ENCODE measurements at places on chromosomes 2 and 18.

- DNase-seq, result no peak
These were observed 111.4 kb downstream of the SPP2 start for GRCh38 chr2:234161932-234162331.

GRCh38 chr18:44988821-44989587 lies 308.3 kb downstream of the SETBP1 start:
- DNase-seq, result no peak

- no peak for DNase-seq
These were observed 103.1 kb downstream of the ZNF532 start for GRCh38 chr18:58967751-58968254.

- DNase-seq, result no peak
These were observed 10.4 kb downstream of the CHMP3 start for GRCh38 chr2:86552889-86553288.

- no peak for DNase-seq
These were observed 708.4 kb downstream of the RNF144A start for GRCh38 chr2:7625392-7626138.

DNA sequence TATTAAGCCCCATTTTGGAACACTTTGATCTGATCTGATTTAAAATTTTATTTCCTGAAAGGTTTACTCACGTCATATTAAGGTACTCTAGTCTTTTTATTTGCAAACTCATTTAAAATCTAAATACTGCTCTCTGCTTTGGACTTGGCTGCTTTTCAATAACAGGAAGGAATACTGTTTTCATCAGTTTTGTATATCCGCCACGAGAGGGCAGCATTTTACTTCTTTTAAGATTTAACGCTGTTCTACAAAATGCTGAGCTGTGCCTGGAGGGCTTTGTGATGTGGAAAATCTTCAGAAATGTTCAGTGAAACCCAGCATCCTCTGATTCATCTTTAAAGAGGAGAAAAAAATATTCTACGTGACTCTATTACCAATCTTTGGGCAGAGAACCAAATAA lies 37.5 kb upstream of the SLC38A11 start:
- peak; percentile 88 for DNase-seq

DNA sequence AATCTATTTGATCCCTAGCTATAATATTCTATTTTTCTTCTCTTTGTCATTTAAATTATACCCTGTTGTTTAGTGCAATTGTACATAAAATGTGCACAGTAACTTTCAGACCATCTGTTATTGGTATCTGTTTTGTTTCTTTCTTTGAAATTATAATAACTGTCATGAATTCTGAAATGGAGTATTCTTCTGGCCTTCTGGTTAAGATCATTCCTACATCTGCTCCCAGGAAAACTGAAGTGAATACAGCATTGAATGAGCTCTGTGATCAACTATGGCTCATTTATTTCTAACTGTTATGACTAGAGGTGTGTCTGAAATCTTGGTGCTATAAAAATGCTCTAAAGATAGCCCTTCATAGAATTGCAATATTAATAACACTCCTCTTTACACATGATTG lies 788.4 kb upstream of the TMEFF2 start:
- no peak for DNase-seq

- DNase-seq, result no peak
These were observed 75.9 kb upstream of the TCF4 start for GRCh38 chr18:55663891-55664290.

DNA sequence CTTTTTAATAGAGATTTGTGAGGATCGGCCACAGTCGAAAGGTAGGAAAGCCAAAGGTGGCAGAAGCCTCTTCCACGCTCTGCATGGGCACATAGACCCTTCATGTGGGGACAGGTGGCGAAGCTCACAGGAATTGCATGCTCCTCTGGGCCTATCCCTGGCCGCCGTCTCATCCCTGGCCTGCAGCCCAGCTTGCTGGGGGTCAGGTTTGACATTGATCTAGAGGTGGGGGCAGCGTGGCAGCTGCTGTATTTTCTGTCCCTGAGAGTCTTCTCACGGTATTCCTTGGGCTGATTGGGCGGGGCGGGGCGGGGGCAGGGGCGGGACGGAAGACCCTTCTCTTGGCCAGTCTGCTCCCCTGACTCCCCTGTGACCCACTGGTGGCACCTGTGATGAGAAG lies 48.9 kb downstream of the STK25 start:
- no peak for DNase-seq

GRCh38 chr2:156574112-156574511 lies 137.9 kb downstream of the GPD2 start:
- DNase-seq, result no peak

DNA sequence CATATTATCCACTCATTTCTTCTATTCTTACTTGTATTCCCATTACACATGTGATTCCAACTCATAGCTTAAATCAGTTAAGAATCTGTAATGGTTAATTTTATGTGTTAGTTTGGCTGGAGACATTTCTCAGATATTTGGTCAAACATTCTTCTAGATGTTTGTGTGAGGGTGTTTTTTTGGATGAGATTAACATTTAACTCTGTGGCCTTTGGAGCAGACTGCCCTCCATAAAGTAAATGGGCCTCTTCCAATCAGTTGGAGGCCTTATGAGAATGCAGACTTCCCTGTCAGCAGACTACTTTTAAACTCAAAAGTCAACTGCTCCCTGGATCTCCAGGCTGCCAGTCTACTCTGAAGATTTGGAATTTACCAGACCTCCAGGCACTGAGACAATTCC lies 976.8 kb upstream of the ACVR2A start:
- DNase-seq, result no peak

- DNase-seq, result peak; percentile 20
These were observed 85.9 kb downstream of the CALCRL start for GRCh38 chr2:187362151-187362550.

DNA sequence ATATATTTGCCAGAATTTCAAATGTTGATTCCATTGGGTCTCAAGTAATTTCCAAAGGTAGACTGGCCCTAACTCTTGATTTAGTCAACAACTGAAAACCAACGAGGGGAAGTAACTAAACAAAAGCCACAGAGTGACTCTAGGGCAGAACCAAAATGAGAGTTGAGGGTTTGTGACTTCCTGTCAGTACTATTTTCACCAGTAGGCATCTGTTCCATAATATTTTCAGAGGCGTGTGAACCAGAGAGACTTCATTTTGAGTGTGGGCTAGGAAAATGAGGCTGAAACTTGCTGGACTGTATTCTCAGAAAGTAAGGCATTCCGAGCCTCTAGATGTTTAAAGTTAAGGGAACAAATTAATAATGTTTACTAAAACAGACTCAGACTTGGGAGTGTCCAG lies 70.6 kb downstream of the GDF7 start:
- no peak for DNase-seq

DNA sequence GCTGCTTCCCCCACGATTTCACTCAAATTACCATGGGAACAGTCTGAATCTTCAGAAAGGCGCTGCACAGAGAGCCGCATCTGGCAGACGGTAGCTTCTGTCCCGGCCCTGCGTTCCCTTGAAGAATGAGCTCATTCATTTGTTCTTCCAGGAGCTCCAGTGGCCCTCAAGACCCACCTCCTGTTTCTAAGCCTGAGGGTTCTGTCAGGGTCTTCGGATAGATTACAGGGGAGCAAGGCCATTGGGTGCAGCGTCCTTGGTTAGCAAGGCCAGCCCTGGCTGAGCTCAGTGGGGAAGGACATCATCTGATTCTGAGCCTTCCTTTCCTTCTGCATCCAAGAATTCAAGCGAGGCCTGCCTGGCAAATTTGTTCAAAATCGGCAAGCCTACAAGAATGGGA lies 111.9 kb downstream of the PDCL3 start:
- DNase-seq, result peak; percentile 15

DNA sequence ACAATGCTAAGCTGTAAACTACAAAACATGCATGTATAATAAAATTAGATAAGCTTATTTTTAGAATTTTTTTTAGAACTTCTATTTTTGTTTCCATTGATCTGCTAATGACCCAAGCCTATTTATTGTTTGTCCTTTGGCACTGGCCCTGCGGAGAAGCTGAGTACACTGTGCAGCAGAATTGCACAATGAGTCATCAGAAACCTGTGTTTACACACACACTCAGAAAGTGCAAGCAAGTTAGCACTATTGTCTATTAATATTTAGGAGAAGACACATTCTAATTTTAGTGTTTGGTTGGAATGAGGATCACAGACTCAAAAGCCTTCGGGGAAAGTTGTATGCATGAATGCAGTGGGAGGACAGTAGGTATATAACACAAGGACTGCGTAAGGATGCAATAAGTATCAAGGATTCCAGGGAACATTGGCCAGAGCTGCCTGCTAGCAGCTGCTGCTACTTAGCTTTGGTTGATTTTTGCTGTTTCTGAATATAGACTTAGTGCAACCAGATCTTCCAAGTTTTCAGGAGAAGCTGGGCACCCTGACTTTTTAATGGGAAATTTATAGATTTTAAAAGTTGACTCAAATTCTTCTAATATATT lies 128.2 kb downstream of the KCNH7 start:
- no peak for DNase-seq

DNA sequence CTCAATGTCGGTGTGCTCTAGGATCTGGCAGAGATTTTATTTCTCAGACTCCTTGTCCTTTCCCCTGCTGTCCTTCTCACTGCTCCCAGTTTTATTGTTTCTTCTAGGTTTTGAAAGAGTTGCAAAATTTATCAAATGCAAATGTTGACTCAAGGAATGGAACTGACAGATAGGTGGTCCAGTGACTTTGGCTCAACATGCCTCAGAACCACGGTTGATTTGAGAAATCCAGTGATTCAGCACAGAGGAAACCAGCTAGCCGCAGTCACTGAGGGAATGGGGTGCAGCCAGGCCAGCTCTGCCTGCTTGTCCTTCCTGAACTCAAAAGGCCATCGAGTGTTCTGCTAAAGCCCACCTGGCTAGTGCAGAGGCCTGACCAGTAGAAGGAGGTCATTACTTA lies 125.7 kb upstream of the LYPD6 start:
- DNase-seq, result no peak

DNA sequence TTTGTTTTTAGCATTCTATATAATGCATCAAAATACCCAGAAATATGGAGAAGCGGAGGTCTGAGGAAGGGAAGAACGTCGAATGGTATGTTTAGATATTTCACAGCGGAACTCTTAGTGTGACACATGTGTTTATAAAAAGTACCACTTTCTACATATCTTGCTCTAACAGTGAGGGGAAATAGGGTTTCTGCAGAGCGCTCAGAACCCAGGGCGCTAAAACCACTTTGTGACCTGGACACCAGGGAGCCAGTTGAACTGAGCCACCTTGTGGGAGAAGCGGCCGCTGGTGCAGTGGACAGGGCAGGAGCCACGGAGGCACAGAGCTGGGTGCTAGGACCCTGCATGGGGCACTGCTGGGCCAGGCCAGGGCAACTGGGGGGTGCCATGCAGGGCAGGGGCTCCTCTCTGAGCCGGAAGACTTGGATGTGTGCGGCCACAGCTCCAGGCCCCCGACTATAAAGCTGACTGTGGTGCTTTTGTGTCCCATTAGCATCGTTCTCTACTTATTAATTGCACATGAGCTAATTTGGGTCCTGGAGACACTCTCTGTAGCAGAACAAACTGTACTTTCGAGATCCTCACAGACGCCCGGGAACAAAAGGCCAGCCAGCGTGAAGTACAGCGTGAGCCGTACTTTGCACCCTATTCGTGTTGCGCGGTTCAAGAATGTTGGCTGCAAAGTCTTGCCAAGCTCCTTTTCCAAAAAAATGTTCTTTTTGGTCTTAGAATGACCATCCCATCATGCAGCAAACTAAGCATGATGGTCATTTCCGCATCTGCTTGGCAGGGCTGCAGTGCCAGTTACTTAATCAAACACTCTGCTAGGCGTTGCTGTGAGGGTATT lies 151.9 kb upstream of the ALKAL2 start:
- DNase-seq, result no peak

- no peak for DNase-seq
These were observed 117.0 kb downstream of the HIBCH start for GRCh38 chr2:190202604-190203003.

DNA sequence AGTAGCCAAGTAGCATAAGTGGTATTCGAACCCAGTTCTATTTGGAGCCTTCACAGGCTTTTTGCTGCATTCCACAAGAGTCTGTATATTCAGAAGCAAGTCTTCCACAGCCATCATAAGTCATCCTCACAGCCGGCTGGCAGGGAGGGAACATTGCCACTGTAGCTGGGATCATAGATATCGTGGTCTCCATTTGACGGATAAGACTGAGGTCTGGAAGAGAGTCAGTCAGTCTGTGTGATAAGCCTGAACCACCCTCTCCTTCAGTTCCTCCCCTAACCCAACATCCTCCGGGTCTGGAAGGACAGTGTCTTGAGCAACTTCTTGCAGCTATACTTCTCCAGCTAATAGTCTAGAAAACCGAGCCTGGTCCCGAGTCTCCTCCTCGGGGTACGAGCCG lies 17.0 kb upstream of the C1QL2 start:
- no peak for DNase-seq

DNA sequence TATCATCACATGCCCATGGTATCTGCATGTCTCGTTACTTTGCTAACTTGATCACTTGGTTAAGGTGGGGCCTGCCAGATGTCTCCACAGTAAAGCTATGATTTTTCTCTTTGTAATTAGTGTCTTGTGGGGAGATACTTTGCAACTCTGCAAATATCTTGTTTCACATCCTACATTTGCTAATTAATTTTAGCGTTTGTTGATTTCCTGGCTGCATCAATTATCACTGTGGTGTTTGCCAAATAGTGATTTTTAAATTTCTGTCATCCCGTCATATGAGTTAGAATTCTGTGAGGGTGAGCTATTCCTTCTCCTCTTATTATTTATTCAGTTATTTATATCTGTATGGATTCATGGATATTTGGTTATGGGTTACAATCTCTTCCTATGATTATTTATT lies 161.4 kb downstream of the FMNL2 start:
- no peak for DNase-seq

GRCh38 chr2:1633936-1634587 lies 110.3 kb downstream of the PXDN start:
- no peak for DNase-seq

- DNase-seq, result no peak
These were observed 35.2 kb upstream of the STPG4 start for GRCh38 chr2:47190188-47190881.
